ENCODE measurements at places on chromosomes 16 and 17. TPM values are rescaled to one million over a fixed set of nuclear protein-coding genes. Genes with fewer than 3 reads are reported as not detected.

- DNase-seq, result no peak
These were observed 15.2 kb upstream of the PLD6 start for GRCh38 chr17:17221329-17221728.

DNA sequence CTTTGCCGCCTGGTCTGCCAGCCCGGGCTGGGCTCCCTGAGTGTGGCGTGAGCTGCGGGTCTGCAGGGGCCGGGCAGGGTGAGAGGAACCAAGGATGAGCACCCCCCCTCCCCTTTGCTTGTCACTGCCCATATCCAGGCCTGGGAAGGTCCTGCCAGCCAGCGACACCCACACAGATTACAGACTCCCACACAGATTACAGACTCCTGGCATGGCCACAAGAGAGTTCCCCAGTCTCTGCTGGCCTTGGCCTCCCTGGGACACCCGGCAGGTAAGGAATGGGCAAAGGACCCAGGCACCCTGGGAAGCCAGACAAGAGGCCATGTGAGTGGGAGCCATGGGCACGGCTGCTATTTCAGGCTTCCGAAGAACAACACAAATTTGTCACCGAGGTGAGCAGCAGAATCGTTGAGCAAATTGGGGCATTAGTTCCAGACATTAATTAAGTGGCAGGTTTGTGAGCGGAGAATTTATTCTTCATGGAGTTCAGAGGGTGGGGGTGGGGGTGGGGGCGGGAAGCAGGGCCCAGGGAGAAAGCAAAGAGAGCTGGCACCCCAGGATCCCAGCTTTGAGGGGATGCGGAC is 41.4 kb downstream of the SRCIN1 start:
- DNase-seq, result no peak

GRCh38 chr16:28538733-28539596 is at the start of gene NUPR1:
TSS of gene NUPR1 (minus strand) at chr16:28538974. CDS start at chr16:28538907, 67 bp downstream.
- no peak for DNase-seq

AOC2 gene
- 3.2 TPM for total RNA-seq

GUCY2D gene
- not detected for total RNA-seq

GRCh38 chr17:45640141-45640850 is 143.8 kb upstream of the CRHR1 start:
- peak; percentile 62 for DNase-seq

DNA sequence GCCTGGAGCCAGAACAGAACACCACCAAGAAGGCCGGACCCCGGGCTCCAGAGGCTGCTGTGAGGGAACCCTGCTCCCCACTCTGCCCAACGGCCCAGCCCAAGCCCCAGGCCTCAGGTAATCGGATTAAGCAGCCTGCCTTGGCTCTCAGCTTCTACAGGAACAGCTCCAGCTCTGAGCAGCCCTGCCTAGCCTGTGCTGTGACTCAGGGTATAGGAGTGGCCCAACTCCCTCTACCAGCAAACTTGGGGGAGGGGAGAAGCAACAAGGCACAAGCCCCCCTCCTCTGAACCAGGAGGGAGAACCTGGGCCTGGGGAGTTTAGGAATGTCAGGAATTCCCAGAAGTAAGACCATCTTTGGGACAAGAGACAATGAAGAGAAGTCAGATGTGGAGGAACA is 849 bp upstream of the SOX15 start:
- DNase-seq, result no peak

GRCh38 chr17:7369825-7370224 is 11.1 kb upstream of the TNK1 start:
- DNase-seq, result no peak

- DNase-seq, result no peak
These were observed 9.1 kb downstream of the SLC22A31 start for GRCh38 chr16:89191033-89191900.

- no peak for DNase-seq
These were observed 58.1 kb downstream of the TOX3 start for GRCh38 chr16:52488837-52489289.

DNA sequence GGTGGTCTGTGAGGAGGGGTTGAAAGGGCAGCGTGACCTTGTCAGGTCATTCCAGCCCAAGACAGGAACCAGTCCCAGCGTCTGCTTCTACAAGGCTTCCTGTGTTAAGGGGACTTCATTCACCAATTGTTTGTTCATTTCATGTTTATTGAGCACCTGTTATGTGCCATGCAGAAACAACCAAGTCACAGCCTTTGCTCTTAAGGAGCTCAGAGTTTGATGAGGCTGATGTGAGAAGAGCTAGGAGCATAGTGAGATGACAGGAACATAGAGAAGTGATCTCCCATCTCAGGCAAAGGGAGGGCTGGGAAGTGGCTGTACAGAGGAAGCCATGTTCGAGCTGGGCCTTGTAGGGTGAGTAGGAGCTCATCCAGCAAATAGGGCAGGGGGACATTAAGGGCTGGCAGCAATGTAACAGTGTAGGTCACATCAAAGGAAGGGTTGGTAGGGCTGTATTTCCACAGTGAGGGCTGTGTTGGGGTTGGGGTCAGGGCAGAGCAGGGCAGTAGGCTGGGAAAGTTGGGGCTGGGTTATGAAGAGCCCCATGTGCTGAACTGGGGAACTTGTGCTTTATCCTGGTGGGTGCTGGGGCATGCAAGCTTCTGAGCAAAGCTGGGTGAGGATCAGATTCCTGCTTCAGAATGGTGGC is 79.8 kb downstream of the ARHGAP23 start:
- no peak for DNase-seq

WNT3 gene
- total RNA-seq, result not detected

DNA sequence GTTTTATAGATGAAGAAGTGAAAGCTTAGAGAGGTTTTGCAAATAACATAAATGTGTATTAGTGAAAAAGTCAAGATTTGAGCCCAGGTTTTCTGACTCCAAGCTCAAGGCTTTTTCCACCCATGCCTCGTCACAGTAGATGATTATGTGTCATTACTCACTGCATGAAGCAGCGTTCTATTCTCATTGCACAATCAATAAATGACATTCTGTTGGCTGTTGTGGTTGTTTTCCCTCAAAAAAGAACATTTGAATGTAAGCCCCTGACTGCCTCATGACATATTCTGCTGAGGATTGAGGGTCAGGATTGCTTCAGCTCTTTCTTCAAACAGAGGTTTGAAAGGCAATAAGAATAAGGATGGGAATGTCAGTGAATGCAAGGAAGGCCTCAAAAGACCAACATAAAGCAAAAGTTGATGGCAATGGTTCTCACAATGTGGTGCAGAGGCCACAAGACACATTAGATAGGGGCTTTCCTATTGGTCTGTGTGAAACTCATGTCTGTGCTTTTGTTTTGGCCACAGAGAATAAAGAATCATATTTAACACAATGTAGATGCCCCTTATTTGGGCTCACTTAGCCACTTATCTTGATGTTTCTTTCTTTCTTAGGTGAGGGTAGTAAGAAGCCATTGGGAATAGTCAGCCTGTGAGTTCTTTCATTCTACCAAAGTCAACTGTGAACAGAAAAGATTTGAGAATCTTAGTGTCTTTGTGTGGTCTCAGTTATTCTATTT is 5.4 kb upstream of the MMD start:
- DNase-seq, result no peak
